ENCODE measurements at places on chromosomes 6 and 20.

DNA sequence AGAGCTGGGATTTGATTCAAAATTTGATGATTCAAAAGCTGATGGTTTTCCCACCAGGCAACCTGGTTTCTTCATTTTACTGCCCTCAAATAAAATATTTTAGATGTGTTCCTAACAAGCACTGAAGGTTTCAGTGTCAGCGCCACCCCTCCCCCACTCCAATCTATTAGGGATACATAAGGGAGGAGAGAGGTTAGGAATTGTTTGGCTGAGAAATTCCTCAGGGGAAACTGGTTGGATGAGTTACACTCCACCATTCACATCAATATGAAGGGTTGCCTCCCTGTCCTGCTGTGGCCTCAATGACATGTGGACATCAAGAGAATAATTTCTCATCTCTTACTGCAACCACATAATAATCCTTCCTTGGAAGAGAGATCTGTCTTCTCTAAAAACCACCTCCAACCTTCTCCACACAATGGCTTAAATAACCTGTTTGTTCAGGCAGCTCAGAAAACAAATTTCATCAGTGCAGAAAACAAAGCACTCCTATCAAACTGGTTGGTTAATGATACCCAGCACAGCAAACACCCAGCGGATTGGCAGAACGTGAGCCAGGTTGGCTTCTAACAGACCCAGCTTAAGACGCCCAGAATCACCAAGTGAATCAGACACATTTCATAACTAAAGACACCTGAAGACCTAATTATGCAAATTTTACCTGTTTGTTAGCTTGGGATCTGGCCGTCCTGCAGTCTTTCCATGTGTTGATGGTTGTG lies 136.0 kb upstream of the SGK1 start:
- no peak for DNase-seq

DNA sequence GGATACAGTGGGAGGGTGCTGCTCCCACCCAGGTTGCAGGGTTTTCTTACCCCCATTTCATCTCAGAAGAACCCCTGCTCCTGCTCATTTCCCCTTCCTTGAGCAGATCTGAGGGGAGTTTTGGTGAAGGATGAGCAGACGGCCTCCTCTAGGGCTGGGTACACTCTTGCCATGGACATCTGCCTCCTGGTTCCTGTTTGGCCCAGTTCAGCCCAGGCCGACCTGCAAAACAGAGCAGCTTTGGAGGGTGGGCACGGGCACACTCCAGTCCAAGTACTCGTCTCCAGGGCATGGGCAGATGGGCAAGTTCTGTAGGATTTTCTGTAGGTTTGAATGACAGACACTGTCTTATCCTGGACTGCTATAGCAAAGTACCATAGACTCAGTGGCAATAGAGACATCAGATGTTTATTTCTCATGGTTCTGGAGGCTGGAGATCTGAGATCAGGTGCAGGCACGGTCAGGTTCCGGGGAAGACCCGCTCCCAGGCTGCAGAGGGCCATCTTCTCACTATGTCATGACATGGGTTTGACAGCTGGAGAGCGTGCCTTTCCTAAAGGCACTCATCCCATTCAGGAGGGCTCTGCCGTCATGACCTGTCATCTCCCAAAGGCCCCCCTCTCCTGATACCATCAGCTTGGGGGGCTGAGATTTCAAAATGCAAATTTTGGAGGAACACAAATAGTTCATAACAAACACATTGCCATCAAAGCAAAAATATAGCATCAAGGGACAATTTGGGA lies 6.2 kb downstream of the NPBWR2 start:
- DNase-seq: no peak

- DNase-seq: no peak
Measured at GRCh38 chr6:21529431-21529830, 64.1 kb upstream of the SOX4 start.

- peak; percentile 76 for DNase-seq
Measured at GRCh38 chr6:149440735-149441671, 40.9 kb downstream of the SUMO4 start.

DNA sequence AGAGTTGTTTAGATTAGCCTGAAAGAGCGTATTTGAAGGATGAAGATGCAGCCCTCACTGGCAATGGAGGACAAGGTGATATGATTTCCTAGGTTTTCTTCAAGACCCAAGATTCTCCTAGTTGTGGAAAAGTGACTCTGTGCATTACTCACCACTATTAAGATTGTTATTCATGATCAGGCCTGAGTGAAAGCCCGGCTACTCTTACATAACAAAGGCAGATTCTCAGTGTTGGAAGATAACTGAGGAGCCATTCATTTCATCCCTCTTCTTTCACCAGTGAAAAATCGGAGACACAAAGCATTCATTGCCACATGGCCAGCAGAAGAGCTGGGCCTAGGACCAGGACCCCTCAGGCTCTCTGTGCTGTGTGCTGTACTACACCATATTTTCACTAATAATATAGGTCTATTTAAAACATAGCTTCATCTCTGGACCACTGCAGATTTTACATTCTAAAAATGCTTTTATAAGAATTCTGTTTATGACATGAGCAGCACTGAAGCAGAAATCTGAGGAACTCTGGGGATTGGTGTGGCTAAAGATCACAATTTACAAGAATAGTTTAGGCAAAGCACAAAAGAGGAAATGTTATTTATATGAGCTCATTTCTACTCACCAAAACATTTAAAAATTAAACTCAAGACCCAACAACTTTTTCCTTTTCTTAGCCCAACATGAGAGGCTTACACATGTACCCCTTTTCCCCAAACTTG lies 181.9 kb upstream of the CCN2 start:
- DNase-seq: no peak

DNA sequence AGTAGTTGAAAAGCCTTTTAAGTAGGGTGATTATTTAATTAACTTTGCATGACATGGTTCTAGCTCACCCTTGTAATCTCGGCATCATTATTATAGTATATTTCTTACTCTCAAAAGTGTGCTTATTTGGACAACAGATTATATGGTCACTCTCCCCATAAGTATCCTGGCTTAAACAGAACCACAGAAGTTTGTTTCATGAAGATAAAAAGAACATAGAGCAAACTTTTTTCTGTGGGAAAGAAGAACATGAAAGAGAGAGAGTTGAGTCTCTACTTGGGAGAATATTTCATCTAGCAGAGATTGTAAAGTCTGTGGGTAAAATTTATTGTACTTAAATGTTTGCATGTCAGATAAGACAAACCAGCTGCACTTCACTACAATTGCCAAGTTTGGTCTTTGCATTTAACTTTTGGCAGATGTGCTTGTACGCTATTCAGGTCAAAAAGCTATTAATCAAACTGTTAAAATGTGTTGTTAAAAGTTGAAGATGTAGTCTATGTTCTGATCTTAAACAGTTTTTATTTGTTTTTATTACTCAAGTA lies 33.4 kb upstream of the PRIM2 start:
- peak; percentile 61 for DNase-seq

- DNase-seq: no peak
Measured at GRCh38 chr6:113055061-113055460, 707.9 kb downstream of the RFPL4B start.

GRCh38 chr6:71588490-71588889 lies 297.9 kb upstream of the RIMS1 start:
- DNase-seq: no peak

DNA sequence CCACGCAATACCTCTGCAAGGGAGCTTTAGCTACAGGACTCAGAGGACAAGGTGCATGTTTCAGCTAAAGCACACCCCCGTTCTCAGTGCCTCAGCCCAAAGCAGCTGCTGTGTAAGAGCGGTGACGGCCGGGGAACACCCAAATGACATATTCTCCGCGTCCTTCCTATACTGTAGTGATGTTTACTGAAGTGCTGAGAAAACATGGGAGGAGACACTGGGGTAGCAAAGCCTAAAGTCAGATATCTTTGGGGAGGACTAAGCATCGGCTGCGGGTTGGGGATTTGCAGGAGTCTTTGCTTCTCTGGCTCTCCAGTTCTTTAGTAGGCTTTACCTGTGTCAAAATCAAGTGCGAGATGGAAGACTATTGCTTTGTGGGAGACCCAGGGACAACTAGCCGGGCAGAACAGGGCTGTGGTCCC lies 1.7 kb downstream of the SLC22A23 start:
- DNase-seq: no peak

- peak; percentile 76 for DNase-seq
Measured at GRCh38 chr6:80214436-80215022, 108.1 kb downstream of the BCKDHB start.

DNA sequence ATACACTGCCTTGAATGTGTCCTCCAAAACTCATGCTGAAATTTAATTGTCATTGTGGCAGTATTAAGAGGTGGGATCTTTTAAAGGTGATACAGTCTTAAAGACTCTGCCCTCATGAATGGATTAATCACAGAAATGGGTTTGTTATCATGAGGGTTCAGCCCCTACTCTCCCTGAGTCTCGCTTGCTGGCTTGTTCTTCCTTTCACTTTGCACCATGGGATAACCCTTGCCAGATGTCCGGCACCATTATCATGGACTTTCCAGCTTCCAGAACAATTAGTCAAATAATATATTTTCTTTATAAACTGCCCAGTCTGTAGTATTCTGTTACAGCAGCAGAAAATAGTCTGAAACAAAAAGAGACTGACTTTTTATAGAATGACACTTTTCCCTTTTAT lies 67.9 kb upstream of the TENT5A start:
- DNase-seq: no peak

DNA sequence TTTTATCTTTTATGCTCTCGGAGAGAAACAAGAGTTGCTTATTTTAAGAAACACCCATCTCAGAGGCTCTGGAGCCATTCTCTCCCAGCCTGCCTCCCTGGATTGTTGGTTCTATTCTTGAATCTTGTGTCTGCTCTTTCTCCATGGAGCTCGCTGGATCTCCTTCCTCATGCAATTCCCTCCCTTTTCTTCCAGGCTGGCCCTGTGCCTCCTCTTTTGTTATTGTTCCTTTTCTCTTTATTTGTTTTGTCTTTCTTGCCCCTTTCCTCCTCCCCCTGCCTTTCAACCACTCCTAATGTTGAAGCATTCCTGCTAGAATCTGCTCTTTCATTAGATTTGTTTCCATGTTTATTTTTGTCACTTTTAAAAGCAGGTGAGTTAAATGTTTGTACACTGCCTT lies 76.5 kb downstream of the STMND1 start:
- DNase-seq: no peak

DNA sequence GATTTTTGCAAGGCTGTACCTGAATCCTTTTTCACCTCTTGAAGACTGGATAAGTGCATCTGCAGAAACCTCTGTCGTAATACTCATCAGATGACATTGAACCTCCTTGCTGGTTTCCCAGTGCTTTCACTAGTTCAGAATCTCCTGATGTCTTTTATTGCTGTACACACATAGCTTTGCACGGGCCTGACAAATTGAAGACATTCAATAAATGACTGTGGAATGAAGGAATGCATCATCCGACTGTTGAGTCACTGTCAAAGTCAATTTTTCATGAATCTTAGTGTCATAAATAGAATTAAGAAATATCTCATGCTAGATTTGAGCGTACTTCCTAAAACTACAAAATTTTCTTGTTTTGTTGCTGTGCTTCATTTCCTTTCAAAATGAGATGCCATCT lies 598.2 kb upstream of the MAP3K7 start:
- DNase-seq: peak; percentile 5

GRCh38 chr6:105210932-105211531 lies 31.2 kb upstream of the POPDC3 start:
- no peak for DNase-seq

- no peak for DNase-seq
Measured at GRCh38 chr20:9072861-9073500, 4.1 kb downstream of the PLCB4 start.

GRCh38 chr6:100105919-100106529 lies 112.0 kb upstream of the MCHR2 start:
- DNase-seq: no peak

- no peak for DNase-seq
Measured at GRCh38 chr6:109701774-109702173, 10.7 kb downstream of the FIG4 start.

DNA sequence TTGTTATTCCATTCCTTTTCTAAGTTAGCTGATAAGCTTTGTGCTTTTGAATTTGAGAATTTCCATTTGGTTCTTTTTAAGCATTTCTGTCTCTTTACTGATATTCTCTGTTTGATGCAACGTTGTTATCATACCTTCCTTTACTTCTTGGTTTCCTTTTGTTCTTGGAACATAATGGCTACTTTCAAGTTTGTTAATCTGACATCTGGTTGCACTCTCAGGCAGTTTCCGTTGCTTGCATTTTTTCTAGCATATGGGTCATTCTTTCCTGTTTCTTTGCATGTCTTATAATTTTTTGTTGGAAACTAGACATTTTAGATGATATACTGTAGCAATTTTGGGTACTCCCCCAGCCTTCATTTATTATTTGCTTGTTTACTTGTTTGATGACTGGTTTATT lies 12.5 kb downstream of the CDC5L start:
- DNase-seq: no peak

- no peak for DNase-seq
Measured at GRCh38 chr6:143449082-143449713, 1.3 kb downstream of the ADAT2 start.

GRCh38 chr6:67748521-67748920 lies 886.6 kb upstream of the ADGRB3 start:
- DNase-seq: no peak

GRCh38 chr6:138970856-138971425 lies 17.1 kb downstream of the REPS1 start:
- DNase-seq: peak; percentile 97

GRCh38 chr6:150451807-150452427 lies 83.1 kb downstream of the IYD start:
- no peak for DNase-seq

- DNase-seq: no peak
Measured at GRCh38 chr6:134821397-134821796, 128.5 kb downstream of the ALDH8A1 start.

DNA sequence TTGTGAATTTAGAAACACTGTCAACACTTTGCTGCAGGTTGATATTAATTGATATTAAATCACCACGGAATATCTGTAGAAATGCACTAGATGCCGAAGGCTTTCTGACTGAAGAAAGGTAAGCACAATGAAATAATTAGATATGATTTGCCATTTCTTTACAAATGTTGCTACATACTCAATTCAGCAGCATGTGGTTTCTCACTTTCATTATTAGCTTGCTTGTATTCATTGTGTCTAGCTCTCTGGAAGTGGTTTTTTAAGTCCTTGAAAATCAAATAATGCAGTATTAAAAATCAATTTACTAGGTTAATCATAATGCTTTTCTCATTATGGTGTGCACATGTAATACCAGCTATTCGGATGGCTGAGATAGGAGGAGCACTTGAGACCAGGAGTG lies 231.3 kb upstream of the MARCKS start:
- no peak for DNase-seq

DNA sequence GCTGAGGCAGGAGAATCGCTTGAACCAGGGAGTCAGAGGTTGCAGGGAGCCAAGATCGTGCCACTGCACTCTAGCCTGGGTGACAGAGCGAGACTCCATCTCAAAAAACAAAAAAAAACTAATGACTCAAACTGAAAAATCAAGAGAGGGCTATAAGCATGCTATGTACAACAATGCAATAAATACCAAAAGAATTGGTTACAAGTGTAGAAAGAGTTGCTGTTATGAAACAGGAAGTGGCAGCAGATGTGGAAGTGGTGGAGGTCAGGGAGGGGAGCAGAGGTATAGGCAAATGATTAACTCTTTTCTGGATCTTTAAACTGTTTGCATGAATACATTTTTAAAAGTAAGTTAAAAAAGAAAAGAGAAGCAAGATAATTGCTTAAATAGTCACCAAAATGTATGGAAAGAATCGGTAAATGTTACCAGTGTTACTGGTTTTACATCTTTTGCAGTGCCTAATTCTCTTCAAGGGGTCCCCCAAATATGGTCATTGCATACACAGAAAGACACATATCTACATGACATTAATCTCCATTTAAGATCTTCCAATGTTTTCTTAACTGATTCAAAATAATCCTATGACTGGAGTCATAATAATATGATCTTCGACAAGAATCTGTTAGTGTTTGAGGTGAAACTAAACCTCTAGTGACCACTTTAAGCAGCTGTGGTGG lies 15.0 kb downstream of the CALHM6 start:
- DNase-seq: peak; percentile 5

All from fibroblast of lung (primary cell).